ENCODE measurements at places on chromosomes 1 and 21. TPM values are rescaled to one million over a fixed set of nuclear protein-coding genes. Genes with fewer than 3 reads are reported as not detected.

DNA sequence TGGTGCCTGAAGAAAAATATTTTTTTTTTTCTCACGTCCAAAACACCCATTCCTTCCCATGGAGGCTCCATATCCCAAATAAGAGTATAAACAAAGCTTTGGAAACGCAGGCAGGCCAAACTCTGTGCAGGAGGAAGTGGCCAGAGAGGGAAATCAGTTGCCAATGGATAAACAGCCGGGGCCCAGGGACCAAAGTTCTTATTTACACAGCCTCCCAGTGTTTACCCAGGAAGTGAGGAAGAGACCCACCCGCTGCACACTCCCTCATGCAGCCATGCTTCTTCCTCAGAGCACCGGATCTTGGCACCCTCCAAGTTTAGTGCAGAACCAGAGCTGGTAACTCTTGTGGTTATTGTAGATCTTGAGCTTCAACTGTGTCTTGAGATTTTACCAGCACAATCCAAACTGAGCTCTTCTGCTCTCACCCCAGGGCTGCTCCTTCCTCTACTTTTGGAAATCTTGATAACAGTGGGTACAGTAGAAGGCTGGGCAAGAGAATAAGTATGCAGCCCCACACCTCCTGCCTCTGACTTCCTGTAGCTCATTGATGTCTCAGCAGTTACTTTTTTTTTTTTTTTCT, 14.2 kb downstream of the MARCKSL1 start:
- no peak for DNase-seq

DNA sequence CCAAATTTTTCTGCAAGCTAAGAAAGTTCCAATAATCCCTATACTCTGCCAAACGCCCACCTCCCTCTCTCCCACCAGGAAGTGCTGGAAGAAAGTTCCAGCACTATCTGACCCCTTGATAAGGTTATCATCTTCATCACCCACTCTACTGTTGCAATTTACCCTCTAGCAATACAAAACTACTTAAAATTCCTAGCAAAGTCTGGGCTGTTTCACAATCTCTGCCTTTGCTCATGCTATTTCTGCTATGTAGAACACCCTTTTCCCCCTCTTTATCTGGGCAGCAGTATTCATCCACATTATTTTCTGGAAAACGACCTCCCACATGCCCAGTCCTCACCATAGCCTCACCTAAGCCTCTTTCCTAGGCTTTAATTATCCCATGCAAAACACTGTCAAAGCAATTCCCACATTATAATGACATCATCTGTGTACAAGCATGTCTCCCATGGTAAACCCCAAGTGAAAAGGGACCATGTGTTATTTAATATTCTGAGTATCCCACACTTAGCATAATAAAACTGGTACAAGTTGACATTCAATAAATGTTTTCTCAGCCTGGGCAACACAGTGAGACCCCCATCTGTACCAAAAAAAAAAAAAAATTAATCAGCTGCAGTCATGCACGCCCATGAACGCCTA, 12.0 kb downstream of the F11R start:
- no peak for DNase-seq

DNA sequence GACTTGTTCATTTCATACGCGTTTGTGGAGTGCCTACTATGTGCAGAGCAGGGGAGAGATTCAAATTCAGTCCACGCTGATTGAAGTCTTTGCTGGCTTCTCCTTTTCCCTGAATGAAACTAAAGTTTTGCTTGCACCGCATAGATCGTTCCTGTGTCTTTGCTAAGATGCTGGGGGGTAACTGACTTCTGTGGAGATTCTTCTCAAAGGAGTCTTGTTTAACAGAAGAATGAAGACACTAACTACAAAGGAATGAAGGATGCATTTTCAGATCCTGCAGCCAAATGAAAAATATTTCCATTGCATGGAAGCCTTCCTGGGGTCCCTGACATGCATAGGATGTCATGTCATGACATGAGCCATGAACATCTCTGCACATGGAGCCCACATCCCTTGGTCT, 26.9 kb upstream of the H6PD start:
- DNase-seq = no peak

DNA sequence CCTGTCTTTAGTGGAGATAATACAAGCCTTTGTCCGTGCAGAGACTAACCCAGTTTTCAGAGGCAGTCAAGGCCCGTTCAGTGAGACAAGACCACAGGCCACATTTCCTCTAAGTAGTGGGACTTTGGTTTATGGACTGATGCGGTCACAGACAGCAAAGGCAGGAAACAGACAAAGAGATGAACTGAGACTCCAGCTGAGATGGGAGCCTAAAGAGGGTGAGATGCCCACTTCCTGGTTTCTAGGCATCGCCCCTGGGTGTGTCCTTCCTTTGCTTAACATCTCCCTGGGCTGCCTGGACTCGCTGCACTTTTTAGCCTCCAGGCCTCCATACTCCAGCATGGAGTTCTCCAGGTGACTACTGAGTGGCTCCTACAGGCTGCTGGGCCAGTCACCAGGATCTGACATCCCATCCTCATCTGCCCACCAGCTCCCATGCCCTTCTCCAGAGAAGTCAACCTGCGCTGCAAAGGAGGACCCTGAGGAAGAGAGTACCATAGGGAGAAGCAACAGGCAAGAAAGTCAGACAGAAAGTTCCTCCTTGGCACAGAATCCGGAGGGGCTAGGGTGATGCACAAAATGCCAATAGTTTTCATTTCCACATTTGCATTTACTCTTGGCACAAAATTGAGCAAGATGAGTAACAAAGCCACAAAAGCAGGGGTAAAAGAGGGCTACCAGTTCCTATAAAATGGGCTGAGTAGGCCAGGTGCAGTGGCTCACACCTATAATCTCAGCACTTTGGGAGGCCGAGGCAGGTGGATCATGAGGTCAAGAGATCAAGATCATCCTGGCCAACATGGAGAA, 15.1 kb downstream of the THEMIS2 start:
- DNase-seq = no peak

Gene CELA3A
- not detected for total RNA-seq

DNA sequence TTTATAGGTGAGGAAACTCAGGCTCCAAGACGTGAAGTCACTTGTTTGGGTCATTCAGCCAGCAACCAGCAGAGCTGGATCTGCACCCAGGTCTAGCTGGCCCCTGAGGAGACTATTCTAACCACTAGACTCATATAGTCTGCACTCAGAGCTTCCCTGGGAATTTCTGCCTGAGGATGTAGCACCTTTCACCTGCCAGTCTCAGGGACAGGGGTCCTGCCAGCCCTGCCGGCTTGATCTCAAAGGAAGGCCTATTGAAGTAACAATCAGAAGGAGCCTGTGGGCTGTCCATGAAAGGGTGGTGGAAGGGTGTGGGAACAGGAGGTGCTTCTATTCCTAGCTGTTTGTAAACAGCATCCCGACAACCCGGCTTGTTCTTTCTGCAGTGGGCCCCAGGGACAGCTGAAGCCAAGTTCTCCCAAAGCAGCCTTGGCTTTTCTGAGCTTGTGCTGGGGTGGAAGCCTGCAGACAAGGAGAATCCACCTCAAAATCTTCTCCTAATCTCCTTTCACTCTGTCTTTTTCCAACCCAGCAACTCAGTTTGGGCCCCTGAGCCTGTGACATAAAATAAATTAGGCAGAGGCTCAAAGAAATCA, 7.8 kb downstream of the LMOD1 start:
- DNase-seq = no peak

Gene OR2AK2
- not detected for total RNA-seq

DNA sequence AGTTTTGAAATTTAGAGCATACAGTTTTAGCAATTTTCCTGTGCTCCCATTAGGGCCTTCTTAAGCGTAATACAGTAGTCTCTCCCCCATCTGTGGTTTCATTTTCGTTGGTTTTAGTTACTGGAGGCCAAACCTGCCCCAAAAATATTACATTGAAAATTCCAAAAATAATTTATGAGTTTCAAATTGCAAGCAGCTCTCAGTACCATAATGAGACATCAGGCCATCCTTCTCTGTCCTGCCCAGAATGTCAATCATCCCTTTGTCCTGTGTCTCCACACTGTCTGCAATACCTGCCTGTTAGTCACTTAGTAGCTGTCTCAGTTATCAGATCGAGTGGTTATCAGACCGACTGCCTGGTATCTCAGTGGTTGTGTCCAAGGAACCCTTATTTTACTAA, 45.4 kb downstream of the ADSS2 start:
- DNase-seq = no peak

DNA sequence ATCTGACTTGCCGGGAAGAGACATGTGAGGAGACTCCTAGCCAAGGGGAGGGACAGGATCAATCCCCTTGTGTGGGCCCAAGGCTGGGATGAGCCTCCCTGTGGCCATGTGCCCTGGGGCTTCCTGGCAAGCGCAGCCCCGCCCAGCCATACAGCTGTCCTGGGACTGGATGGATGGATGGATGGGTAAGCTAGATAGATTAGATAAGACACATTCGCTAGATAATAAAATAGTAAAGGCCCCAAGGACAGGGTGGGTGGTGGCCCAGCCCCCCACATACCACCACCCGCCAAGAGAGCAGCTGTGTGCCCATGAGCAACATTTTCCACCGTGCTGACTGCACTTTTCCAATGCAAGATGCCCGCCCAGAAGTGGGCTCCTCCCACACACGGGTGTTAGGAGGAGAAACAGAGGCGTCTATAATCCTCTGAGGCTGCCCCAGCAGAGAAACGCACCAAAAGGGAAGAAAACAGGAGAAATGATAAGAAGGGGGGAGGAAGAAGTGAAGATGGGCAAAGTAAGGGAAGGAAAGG, 25.1 kb downstream of the ZBTB17 start:
- DNase-seq = no peak

Gene FMO1
- total RNA-seq = not detected

Data from kidney epithelial cell (primary cell).